Amniotic stem cell (primary cell): ENCODE measurements at places on chromosomes 4 and X.

DNA sequence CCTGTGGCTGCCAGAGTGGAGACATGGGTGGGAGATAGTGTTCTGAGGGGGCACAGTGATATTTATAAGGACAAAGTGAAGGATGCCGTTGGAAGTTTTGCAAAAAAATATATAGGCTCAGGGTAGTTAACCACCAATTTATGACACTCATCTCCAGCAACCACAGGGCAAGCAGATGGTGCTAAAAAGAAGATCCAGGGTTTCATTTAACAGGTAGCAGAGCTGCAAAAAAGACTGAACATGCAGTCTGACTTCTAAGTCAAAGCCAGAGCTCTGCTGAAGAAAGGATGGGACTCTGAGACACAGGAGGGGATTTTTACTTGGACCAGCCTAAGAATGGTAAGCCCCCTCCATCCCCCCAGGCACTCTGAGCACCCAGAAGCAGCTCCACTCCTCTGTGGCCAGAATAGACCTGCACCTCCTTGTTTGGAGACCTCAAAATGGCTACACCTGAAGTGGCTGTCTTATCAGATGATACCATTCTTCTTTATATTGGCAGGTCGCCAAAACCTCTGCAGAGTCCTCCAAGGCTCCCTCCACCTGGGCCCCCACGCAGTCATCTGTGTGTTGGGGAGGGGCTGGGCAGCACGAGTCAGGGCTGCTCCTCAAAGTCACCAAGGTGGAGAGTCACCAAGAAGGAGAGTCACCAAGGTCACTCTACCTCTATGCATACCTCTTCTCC lies 161.4 kb upstream of the FAM9B start:
- no peak for DNase-seq

- no peak for DNase-seq
Observed at GRCh38 chrX:122004127-122004526, 956.7 kb downstream of the GLUD2 start.

GRCh38 chrX:102934624-102935023 lies 2.4 kb upstream of the RAB40AL start:
- no peak for DNase-seq

GRCh38 chrX:386768-387575 lies at the start of gene PPP2R3B:
Gene PPP2R3B (minus strand): TSS chrX:386907. CDS start chrX:386691, 216 bp downstream.
- no peak for DNase-seq

- DNase-seq = peak; percentile 23
Observed at GRCh38 chrX:83845397-83845796, 15.5 kb upstream of the CYLC1 start.

- DNase-seq = no peak
Observed at GRCh38 chr4:26281881-26282280, 38.9 kb upstream of the RBPJ start.

DNA sequence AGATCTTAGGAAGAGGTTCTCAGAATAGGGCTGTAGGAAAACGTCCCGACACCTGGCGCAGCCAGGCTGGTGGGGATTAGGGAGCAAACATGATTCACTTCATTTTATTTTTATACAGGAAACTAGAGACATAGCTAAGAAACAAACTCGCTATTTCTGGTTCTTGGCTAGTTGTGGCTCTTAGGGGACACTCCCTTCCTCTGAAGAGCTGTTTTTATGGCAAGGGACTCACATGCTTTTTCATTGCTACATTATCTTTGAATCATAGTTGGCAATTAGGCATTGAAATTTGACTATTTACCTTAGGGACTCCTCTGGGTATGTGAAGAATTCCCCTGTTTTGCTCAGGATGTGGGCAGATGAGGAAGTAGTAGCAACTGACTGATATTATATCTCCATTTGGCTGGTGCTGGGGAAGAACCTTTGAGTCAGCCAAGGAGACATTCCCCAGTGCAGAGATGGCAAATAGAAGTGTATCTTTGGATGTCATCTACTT lies 174.5 kb downstream of the SMIM20 start:
- no peak for DNase-seq

GRCh38 chrX:131830400-131831184 lies 192.5 kb upstream of the STK26 start:
- peak; percentile 81 for DNase-seq

DNA sequence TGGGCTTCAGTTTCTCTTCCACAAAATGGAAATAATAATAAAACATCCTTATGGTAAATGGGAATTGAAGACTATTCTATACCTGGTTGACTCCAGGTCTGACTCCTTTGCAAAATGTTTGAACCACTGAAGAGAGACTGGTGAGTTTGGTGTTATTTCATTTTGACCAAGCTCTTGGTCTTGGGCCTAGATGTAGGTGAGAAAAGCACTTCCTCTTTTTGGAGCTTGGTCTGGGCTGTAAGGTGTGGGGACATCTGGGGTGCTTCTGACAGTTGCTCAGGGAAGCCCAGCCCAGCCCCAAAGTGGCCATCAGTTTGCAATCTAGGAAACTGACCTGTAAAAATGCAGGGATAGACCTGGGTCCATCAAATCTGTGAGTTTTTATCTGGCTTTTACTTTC lies 26.8 kb upstream of the SOD3 start:
- DNase-seq = no peak

DNA sequence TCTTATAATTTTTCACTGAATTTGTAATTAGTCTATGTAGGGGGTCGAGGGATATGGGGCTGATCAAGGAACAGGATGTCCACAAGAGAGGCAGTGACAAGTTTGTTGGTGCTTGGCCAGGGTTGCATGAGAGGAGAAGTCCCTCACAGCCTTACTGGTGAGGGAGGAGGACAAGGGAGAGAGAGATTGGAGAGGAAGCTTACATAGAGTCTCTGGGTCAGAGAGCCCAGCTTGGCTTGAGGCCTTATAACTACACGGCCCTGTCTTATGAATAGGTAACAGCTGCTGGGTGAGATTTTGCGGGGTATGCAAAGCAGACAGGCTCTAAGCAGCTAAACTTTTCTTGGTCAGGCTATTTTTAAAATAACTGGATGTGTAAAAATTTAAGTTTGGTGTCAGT lies 37.9 kb upstream of the OTUD4 start:
- no peak for DNase-seq

- DNase-seq = peak; percentile 0
Observed at GRCh38 chrX:49106930-49107329, 16.6 kb downstream of the GPKOW start.

GRCh38 chrX:15849555-15849954 lies 5.1 kb downstream of the AP1S2 start:
- DNase-seq = no peak

DNA sequence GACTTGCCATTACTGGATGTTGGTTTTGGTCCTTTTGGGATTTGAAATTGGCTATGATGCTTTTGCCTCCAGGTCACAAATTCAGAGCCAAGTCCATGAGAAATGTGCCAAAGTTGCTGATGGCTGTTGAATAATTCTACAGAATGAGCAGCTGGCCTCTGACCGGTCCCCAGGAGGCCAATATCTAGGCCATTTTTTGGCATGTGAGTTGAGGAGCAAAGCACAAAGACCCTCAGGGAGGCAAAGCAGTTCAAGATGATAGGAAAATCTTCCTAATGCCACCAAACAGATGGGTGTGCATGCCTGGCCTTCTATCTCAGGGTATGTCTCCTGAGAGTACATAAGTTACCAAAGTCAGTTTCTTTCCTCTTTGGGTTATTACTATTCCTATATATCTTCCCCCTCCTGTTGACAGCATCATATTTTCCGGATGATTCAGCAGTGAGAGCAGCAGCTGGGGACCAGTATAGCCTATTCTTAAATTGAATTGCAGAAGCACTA lies 44.4 kb downstream of the SEL1L3 start:
- no peak for DNase-seq

DNA sequence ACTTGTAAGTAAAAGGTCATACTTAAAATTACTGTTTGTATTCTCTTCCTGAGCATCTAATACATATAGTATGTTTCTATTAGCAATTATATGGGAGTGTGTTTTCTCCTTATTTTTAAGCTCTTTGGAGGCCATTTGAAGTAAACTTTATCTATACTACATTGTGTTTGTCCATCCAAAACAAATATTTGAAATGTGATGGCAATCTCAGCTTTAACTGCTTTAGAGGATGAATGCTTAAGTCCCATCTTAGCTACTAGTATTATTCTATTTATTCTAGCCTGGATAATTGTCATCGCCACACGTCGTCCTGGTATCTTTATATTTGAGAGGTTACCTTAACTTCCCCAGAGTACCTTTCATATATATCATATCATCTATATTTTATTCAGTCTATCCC lies 335.8 kb downstream of the NAF1 start:
- DNase-seq = no peak

GRCh38 chr4:7462509-7462971 lies 27.8 kb upstream of the PSAPL1 start:
- DNase-seq = no peak
